ENCODE measurements at places on chromosomes 13 and 19.

- DNase-seq, result peak; percentile 31
Measured at GRCh38 chr19:19405971-19406877, 749 bp downstream of the GATAD2A start.

GRCh38 chr13:26600343-26600742, 42.9 kb downstream of the WASF3 start:
- DNase-seq, result no peak

DNA sequence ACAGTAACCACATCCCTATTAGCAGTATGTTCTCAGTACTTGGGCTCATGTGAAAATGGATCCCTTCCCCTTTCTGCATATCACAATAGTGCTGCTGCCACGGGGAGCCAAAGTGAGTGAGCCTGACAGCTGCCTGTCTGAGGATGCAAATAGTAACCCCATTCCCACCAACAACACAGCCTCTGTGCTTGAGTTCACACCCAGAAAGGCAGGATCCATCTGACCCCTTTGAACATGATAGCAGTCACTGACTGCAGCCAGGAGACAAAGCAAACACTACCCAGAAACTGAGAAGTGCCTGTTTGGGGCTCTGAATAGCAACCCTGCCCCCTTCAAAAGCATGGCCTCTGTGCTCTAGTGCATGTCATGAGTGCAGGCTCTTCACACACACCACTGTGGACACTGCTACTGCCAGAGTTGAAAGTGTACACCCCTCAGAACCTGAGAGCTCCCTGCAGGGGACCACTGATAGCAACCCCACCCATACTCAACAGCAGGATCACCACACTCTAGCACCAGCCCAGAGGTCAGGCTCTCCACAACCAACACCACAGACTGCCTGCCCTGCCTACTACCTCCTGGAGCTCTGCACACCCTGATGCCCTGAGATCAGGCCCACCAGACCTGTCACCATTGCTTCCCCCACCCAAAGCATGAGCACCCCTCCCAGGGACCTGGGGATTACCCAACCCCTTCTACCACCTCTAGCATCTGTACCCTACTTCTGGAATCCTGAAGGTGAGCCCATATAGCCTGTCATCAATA, 1563.5 kb upstream of the PRR20A start:
- no peak for DNase-seq

GRCh38 chr19:31111741-31112140, 237.5 kb downstream of the TSHZ3 start:
- DNase-seq, result no peak

- DNase-seq, result no peak
Measured at GRCh38 chr13:64206430-64207225, 2791.0 kb upstream of the PCDH20 start.

- DNase-seq, result peak; percentile 61
Measured at GRCh38 chr19:6521718-6522646, 8.8 kb upstream of the TNFSF9 start.

DNA sequence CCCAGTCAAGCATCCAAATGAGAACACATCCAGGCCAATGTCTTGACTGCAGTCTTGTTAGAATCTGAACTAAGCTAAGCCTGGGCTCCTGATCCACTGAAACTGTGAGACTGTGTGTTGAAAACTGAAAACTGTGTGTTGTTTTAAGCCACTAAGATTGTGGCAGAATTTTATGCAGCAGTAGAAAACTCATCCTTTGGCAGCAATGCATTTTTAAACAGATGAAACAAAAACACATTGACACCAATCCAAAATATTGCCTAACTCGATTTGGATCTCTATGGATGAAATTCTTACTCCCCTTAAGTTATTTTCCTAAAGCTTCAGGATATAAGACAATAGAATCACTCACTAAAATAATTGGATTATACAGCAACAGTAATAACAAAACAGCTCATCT, 202.3 kb upstream of the KLF12 start:
- DNase-seq, result no peak

DNA sequence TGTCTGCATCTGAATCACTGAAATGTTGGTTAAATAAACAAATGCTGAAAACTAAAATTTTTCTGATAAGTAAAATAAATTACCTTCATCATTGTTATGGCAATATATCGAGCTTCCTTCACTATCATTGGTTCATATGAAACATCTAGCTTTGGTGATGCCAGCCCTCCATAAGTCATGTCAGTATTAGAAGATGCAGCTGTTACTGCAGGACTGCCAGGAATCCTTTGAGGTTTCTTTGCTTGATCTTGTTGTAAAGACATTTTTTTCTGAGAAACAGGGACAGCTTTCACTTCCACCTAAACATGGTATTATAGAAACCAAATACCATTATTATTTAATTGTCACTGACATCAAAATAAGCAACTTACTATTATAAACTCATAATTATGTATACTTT, 123.7 kb upstream of the FBXL3 start:
- no peak for DNase-seq

DNA sequence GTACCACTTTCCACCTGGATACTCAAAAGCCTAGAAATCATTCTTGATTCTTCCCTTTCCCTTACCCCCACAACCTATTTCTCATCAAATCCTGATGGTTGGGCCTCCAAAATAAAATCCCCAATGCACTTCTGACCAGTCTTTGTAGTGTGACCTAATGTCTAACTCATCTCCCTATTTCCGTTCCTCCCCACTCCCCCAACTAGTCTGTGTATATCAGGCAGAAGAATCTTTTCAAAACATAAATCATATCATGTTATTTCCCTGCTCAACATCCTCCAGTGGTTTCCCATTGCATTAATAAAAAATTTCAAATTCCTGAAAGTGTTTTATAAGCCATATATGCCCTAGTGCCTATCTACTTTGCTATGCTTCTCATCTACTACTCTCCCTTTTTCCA, 17.7 kb downstream of the CCDC122 start:
- DNase-seq, result no peak

DNA sequence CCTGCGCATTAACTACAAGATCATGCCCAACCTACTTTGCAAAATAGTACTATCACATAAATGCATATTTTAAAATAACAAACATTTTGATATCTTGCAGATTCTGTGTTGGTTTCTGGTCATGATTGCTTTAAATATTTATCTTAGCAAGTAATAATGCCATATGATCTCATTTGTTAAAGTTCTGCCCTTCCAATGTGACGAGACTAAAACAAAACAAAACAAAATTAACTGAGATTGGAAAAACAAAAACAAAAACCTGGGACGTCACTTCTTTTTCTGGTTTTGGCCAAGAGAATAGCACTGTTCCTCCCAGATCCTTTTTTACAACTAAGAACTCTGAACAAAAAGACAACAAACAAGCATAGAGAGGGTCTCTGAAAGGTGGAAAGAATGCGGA, 436.3 kb downstream of the DACH1 start:
- DNase-seq, result no peak

GRCh38 chr13:109509154-109509900, 277.1 kb downstream of the IRS2 start:
- no peak for DNase-seq

Measured in activated T-cell treated with anti-CD3 and anti-CD28 coated beads, Interleukin-2, amount 50 U/mL, for 4 hours (primary cell).